Stimulated activated CD8-positive, alpha-beta memory T cell treated with anti-CD3 and anti-CD28 coated beads, Interleukin-4, amount 100 ng/mL, for 4 hours (primary cell): ENCODE measurements at places on chromosomes 2 and 18.

- DNase-seq = no peak
Measured at GRCh38 chr2:182767578-182767977, 51.5 kb downstream of the DNAJC10 start.

DNA sequence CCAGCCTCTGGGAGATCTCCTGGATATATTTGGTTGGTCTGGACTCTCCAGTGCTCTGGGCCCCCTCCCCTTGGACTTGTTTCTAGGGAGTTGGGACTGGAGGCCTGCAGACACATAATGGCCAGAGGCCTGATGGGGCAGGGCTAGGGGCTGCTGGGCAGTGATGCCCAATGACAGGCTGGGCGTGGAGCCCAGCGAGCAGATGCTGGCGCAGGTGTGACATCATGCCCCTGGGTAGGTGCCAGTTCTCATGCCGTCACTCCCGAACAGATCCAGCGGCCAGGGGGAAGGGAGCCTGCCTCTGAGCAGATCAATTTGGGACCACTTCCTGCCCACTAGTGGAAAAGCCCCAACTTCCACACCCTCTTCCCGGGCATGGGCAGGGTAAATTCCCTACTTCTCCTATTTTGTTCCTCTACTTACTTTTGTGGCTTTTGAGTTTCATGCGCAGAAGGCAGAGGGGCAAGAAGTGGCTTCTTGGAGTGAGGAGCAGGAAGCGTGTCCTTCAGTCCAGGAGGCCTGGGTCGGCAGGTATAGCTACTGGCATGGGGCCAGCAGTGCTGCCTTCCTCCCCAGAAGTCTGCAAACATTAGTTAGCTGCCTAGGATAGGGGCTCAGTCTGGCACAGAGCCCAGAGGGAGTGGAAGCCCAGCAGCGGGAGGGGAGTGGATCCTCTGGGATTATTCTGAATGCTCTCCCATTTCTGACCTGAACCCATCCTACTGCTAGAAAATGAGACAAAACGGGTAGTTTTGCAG lies 6.1 kb downstream of the MPV17 start:
- DNase-seq = no peak

DNA sequence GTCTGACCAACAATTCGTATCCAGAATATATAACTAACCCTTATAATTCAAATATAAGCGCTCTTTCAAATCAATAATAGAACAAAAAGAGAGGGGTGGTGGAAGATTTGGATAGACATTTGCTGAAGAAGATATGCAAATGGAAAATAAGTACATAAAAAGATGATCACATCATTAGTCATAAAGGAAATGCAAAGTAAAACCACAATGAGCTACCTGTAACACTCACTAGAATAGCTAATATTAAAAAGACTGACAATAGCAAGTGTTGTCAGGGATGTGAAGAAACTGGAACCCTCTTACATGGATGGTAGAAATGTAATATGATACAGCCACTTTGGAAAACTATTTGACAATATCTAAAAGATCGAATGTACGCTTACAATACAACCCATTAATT lies 84.9 kb upstream of the MRPS9 start:
- DNase-seq = no peak

- no peak for DNase-seq
Measured at GRCh38 chr2:151165105-151165684, 96.5 kb downstream of the RBM43 start.

DNA sequence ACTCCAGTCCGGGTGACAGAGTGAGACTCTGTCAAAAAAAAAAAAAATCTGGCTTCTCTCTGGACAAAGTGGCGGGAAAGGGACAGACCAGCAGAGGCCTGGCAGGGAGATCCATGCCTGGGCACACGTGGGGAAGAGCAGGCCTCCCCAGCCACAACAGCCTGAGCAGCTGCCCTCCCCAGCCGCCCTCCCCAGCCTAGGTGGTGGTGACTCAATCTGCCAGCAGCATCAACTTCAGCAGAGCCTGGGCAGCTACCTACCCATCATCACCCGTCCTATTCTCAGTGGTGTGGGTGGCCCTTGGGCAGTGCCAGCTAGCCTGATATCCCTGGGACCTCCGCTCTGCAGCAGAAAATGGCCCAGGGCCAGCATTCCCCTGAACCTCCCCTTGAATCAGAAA lies 612.4 kb downstream of the FBXO15 start:
- DNase-seq = no peak

DNA sequence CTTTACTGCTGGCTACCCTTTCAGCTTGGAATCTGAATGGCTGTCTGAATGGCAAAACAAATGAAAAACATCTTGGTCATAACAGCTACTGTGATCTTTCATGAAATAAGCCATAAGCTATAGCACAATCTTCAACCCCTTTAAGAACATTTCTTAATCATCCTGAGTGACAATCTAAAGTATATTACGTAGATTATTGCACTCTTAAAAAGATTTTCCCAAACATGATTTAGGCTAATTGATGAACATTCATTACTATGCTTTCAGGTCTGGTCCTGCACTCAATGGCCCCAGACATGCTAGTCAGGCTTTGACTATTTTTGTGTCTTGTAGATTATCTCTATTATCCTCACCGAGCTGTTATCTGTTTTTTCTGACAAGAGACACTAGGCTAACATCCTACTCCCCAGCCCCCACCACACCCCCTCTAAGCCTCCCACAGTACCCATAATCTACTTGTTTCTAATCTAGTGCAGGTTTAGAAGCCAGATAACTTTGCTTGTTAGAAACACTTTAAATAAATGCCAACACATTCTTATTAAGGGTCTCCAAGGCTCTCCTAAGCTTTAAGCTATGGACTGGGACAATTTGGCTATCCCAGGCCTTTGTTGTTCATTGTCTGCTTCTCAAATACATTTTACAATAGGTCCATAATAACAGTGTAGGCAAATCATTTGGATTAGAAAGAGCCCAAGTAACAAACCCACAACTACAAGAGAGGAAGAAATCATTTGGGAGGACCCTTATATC lies 4.2 kb downstream of the SMAD2 start:
- DNase-seq = no peak

DNA sequence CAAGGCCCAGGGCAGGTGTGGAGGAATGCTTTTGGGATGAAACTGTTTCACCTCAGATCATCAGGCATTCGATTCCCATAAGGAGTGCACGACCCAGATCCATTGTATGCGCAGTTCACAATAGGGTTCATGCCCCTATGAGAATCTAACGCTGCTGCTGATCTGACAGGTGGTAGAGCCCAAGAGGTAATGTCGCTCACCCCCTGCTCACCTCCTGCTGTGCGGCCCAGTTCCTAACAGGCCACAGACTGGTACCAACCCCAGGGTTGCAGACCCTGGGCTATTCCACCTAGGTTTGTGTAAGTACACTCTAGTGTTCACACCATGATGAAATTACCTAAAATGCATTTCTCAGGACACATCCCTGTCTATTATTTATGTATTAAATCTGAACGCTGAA lies 72.5 kb downstream of the COPS8 start:
- no peak for DNase-seq

DNA sequence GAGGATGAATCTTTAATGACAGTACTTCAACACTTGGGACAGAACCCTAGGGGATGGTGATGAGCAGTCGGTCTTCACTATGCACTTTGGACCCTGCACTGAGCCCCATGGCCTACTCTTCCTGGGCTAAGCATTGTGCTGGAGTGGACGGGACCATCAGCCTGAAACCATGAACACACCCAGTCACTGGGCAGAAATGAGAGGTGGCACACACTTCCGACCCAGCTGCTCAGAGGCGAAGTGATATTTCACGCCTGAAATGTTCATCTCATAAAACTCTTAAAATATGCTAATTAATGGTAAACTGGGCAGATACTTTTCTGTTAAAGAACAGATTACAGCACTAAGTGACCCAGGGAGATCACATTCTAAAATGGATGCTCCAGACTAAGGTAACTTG lies 150.3 kb upstream of the NDUFV2 start:
- DNase-seq = no peak

GRCh38 chr2:27078267-27079194 lies at the start of gene EMILIN1:
TSS of gene EMILIN1 (plus strand) at chr2:27078615. CDS start at chr2:27079066, 451 bp downstream.
- DNase-seq = no peak

DNA sequence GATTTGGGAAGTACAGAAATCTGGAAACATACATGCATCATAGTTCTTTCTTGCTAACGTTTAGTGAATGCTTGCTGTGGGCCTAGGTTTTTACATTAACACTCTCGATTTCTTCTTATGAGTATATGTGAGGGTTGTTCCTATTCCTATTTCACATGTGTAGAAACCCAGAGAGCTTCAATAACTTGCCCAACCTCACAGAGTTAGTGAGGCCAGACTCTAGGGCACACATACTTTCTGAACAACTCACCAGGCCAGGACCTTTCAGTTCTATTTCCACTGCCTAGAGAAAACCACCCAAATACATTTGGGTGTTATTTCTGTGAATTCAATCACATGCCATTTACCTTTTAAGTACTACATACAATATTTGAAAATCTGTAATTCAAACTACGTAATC lies 8.2 kb upstream of the KCTD1 start:
- DNase-seq = no peak

- no peak for DNase-seq
Measured at GRCh38 chr18:26454192-26454591, 94.2 kb downstream of the KCTD1 start.

GRCh38 chr2:98399140-98399539 lies 45.5 kb upstream of the INPP4A start:
- DNase-seq = no peak

DNA sequence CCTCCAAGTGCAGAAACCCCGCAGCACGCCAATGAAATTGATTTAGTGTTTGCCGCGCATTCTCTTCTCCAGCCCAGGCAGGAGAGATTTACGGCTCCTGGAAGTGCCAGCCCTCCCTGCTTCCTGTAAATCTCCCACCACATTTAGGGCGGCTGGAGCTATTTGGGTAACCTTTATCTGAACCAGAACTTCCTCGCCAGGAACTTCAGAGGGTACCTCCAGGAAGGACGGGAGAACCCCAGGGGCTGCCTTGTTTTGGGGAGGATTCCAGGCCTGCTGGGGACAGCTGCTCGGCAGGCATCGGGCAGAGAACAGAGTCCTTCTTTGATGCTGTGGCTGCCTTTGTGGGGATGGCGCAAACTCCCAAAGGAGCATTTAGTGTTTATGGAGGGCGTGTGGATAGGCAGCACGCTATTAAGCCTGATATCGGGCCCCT lies 122.0 kb upstream of the MYCN start:
- no peak for DNase-seq

GRCh38 chr2:191297033-191297432 lies 51.8 kb downstream of the MYO1B start:
- DNase-seq = no peak

DNA sequence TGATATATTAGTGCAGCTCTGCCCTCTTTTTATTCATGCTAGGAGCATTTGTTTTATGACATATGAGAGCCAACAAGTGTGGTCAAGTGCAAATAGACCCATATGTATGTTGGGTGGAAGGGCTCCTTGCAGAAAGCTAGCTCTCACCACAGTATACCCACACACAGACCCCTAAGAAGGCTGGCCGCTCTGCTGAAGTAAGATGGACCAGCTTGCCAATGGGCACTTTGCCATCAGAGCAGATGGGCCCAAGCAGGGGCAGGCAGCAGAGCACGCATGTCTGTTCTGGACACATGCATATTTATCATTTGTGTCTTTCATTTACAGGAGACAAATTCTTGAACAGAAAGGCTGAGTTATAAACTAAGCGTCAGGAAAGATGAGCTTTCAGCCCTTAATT lies 187.5 kb upstream of the DTNA start:
- no peak for DNase-seq

DNA sequence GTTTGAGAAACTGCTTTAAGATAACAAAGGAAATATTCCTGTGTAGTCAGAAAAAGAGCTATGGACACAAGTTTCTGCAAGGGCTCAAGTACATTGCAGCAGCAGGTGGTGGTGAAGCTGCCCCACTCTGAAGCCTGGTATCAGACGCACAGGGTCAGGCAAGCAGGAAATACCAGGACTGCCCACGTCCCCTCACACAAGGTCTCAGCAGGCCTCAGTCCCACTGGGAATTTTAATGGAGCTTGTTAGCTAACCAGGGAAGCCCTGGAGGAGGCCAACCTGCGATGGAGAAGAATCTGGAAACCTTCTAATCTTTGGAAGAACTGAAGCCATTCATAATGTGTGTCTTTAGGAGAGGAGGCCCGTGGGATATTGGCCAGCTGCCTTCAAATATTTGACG lies 168.3 kb downstream of the UXS1 start:
- no peak for DNase-seq

DNA sequence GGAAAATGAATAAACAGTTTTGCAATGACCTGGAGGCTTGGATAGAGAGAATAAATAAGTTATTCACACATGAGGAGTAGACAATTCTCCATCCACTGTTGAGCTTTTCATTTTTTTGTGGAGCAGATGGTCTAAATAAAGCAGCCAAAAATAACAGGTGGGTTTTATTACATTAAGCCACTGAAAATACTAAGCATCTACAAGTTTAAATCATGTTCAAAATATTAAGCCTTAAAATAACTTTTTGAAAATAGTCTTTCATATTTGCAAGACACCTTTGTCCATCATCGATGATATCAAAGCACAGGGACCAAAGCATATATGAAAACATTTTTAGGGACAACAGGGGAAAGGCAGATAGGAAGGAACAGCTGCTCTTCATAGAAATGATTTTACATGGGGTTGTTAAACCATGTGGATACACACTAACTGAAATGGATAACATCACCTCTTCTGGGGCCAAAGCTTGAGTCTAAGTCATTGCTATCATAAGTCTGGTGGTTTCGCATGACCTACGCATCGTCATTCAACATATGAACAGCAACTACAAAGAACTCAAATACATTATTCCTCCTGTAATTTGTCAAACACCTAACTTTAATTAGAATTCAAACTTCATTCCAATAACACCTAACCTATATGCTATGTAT lies 197.6 kb upstream of the CHST9 start:
- DNase-seq = no peak

GRCh38 chr2:90207454-90208058 lies 1516.1 kb downstream of the RPIA start:
- no peak for DNase-seq
